HuH-7.5 (cell line): ENCODE measurements at places on chromosomes 5 and 9.

- DNase-seq: no peak
These were observed 215.2 kb downstream of the AUH start for GRCh38 chr9:91146391-91147019.

- no peak for DNase-seq
These were observed 42.2 kb downstream of the PTTG1 start for GRCh38 chr5:160463740-160464465.

GRCh38 chr5:41363343-41363986, 146.9 kb downstream of the PLCXD3 start:
- no peak for DNase-seq

DNA sequence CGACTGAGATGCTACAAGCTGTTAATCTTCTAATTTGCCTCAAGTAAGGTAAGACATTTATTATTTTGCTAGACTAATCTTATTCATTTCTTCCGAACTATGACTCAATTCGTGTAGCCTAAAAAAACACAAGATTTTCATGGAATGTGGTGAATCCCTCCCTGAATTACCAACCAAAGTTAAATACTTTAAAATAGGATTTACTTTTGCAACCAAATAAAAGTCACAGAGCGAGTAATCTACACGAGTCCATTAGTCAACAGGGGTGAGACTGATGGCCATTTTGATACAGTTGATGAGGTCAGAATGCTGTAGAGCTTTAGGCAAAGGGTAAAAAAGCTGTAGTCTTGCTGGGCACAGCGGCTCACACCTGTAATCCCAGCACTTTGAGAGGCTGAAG, 13.1 kb upstream of the BNC2 start:
- DNase-seq: no peak

DNA sequence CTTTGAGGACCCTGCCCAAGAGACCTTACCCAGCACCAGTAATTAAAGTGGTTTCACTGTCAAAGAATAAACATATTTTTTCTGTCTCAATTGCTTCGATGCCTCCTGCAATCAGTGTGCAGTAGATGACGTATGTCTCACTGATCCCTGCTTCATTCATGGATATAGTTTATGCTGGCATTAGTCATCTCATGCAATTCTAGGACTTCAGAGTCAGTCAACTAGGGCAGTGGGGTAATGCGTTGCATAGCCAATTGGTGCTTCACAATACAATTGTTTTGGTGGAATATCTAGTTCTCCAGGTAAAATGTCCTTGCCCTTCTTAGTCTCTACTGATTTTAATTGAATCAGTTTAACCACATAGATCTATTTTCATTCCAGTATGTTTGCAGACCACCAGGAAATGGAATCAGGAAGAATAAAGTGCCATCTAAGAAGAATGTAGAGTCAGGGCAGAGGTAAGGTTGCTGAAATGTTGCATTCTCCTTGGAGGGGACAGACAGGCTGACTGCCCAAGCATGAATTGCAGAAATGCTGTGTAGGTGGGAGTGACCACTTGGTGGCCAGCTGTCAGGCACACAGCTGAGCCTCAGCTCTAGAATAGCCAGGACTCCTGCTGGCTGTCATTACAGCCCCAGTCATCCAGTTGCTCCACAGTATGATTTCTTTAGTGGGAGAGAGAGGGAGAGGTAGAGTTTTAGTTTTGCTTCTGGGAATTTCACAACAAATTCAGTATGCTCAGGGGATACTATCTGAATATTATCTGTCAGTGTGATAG, 73.5 kb upstream of the MEGF10 start:
- DNase-seq: no peak

DNA sequence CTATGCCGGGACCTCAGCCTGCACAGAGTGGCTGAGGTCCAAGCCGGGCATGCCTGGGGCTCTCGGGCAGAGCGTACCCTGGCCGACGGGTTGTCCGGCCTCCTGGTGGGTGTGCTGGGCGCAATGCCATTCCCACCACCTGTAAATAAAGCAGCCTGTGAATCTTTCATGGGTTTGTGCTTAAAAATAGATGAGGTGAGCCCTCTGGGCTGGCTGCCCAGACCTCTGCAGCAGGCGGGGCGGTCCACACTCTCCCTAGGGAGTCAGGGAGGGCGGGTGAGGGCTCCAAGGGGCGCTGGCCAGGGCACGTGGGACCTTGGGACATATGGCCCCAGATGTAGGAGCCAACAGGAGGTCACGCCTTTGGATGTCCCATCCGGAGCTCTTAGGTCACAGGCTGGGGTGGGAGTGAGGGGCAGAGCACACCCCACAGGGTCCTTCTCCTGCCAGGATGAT, 3.6 kb upstream of the AGPAT2 start:
- DNase-seq: no peak

GRCh38 chr9:106755736-106756135, 107.2 kb upstream of the ZNF462 start:
- DNase-seq: no peak

GRCh38 chr9:86721843-86722705, 225.2 kb downstream of the GAS1 start:
- no peak for DNase-seq

GRCh38 chr9:136935651-136936050, 8.9 kb downstream of the FBXW5 start:
- no peak for DNase-seq

DNA sequence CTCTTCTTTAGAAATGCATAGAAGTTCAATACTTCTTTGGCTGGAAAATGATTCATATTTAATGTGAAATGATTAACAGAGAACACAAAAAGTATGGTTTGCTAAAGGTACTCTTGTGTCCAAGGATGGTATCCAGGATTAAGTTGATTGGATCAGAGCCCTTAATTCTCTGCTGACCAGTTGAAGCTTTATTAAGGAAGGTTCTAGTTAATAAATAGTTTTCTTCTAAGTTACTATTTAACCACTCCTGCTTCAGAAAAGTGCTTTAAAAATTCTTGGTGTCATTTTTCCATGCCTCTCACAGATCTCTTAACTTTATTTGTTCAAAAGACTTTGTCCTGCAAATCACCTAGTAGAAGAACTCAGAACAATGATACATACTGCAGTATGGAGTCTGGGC, 134.3 kb downstream of the MEF2C start:
- DNase-seq: no peak

DNA sequence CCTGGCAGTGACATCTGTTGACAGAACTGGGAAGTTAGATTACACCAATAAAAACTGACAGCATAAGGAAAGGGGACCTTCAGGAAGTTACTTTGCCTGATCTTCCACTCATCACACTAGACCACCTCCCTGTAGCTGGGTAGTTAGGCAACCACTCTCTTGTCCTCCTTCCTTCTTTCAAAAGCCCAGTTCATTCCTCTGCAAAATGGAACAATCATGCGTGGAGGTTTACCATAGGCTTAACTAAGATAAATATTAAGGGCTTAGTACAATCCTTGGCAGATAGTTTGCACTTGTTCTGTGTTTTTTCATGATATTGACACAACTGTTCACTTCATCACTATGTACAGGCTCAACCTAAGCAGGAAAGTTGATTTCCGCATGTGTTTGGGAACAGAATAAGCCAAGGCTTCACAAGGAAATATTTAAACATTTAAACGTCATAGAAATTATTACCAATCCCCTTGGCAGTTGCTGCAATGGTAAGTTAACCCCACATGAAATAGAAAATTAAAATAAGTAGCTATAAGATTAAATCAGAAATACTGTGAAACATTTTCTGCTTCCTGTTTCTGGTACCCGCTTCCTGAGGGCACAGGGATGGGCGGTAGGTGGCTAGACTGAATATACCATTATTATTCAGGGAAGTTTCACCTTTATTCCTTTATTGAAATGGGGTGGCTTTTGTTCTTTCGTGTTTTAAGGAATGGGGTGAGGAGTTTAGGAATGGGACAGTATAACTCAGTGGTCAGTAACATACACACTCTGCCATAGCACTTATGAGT, 9.9 kb upstream of the PTGER4 start:
- no peak for DNase-seq

- DNase-seq: no peak
These were observed 1356.3 kb upstream of the ACO1 start for GRCh38 chr9:31028137-31028536.

- no peak for DNase-seq
These were observed 17.0 kb downstream of the ACO1 start for GRCh38 chr9:32401488-32401887.
